ENCODE measurements at places on chromosomes 5 and 9. TPM values are rescaled to one million over a fixed set of nuclear protein-coding genes. Genes with fewer than 3 reads are reported as not detected.
A peak's percentile ranks its signal among the peaks of the same experiment; 100 is the strongest.

DNA sequence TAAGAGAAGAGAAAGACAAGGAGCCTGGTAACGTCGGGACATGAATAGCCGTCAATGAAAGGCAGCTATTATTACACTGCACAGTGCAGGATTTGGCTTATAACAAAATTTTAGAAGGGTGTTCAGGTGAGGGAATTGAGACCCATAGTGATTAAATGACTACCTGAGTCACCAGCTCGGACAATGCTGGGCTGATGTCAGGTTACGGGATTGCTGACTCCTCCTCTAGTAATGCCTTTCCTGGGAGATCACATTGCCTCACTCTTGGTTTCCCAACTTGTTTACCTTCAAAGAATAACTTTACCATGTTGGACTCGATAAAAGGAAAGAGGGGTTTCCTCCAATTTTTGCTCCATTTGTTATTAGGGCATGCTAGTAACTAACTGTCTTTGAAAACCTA, 132.6 kb downstream of the GHR start:
- no peak for DNase-seq

DNA sequence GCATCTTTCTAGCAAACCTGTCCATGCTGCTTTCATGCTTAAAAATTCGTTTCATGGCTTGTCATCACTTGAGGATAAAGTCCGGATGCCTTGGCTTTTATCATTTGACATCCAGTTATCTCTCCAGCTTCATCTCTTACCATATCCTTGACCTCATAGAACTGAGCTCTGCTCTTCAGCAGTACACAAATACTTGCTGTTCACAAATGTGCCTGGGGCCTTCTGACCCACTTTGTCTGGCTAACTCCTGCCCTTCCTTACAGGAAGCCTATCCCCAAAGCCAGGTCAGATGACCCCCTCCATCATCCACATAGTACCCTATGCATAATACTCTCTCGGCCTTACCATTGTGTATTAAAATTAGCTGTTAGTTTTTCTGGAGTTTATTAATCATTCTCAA, 249.1 kb downstream of the SAXO1 start:
- peak; percentile 24 for DNase-seq

The STK10 gene
- polyA plus RNA-seq = 16.9 TPM

The IRX2 gene
- not detected for polyA plus RNA-seq

The SV2C gene
- polyA plus RNA-seq = not detected

The LECT2 gene
- not detected for polyA plus RNA-seq

All from endothelial cell of umbilical vein (primary cell).